Right lobe of liver (tissue), 6 donors: ENCODE measurements at places on chromosomes 3 and 15. TPM values are rescaled to one million over a fixed set of nuclear protein-coding genes. Genes with fewer than 3 reads are reported as not detected.

DNA sequence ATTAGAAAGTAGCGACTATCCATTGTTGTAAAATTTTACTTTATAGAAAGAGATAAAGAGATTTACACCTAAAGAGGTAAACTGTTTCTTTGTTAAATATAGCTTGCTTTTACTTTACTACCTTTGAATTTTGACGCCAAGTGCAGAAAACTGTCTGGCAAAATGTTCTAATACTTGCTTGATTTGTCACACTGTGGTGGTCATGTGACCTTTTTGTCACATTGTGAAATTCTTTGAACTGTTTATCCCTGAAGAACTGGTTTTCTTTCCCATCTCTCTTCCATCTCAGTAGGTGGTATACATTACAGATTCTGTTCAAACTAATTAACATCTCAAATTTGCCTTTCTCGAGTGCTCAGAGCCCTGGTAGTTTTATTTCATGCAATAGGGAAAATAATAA is 327.4 kb downstream of the NAALADL2 start:
- H3K4me1 ChIP-seq: no peaks in the 10 kb centered on the region
- no peaks in the 10 kb centered on the region for H3K36me3 ChIP-seq
- H3K27me3 ChIP-seq: no peaks in the 10 kb centered on the region
- no peak overlapping the region for H3K4me3 ChIP-seq
- no peak overlapping the region for H3K27ac ChIP-seq

DNA sequence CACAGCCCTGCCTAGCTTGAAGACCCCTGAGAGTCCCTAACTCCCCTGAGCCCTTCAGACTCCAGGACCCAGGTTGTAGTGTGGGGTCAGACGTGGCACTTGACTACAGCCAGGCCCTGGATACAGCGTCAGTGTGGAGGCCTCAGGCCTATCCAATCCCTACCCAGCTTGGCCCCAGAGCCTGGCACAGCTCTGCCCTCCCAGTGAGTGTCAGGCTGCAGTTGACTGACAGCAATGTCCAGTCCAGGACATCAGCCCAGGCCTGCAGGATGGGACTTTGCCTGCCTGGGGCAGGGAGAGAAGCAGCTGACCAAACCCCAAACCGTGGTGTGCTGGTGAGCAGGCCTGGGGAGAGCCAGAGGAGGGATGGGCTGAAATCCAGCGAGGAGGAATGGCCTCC is 27.3 kb downstream of the KLF13 start:
- H3K27ac ChIP-seq: peak overlapping the region; percentile 69
- DNase-seq: no peak
- H3K27me3 ChIP-seq: no peaks in the 10 kb centered on the region
- H3K36me3 ChIP-seq: no peaks in the 10 kb centered on the region
- H3K4me1 ChIP-seq: no peaks in the 10 kb centered on the region
- H3K4me3 ChIP-seq: no peak overlapping the region

DNA sequence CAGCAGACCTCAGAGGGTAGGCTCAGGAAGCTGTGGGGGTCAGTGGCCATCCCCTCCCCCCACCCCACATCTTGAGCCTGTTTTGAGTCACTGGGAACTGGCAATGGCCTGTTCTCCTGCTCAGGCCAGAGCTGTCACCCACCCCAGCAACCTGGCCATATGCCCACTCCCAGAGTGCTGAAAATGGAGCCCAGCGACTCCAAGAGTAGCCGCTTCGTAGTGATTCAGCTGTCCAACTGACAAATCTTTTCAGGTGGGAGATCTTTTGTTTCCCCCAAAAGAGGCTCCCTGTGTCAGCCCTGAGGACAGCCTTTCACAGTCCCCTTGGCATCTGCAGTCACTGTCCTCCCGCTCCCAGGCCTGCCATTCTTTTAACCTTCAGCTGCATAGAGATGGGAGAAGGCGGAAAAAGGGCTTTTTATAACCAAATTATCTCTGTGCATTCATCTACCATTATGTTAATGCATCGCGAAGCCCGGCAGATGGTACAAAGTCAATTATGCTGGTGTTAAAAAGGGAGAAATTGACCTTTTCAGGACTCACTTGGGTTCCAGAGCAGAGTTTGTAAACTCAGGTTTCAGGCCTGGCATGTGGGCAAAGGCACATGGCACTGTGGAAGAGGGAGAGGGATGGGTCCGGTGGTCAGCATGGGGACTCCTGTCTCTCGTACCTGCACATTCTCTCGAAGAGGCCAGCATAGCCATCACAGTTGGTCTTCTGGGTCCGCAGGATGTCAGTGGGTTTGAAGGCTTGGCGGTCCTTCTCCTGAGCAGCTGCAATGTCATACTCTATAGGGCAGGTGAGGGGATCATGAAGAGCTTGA is 32.1 kb downstream of the KY start:
- H3K27me3 ChIP-seq: no peaks in the 10 kb centered on the region
- DNase-seq: no peak
- no peak overlapping the region for H3K4me3 ChIP-seq
- no peak overlapping the region for H3K27ac ChIP-seq

DNA sequence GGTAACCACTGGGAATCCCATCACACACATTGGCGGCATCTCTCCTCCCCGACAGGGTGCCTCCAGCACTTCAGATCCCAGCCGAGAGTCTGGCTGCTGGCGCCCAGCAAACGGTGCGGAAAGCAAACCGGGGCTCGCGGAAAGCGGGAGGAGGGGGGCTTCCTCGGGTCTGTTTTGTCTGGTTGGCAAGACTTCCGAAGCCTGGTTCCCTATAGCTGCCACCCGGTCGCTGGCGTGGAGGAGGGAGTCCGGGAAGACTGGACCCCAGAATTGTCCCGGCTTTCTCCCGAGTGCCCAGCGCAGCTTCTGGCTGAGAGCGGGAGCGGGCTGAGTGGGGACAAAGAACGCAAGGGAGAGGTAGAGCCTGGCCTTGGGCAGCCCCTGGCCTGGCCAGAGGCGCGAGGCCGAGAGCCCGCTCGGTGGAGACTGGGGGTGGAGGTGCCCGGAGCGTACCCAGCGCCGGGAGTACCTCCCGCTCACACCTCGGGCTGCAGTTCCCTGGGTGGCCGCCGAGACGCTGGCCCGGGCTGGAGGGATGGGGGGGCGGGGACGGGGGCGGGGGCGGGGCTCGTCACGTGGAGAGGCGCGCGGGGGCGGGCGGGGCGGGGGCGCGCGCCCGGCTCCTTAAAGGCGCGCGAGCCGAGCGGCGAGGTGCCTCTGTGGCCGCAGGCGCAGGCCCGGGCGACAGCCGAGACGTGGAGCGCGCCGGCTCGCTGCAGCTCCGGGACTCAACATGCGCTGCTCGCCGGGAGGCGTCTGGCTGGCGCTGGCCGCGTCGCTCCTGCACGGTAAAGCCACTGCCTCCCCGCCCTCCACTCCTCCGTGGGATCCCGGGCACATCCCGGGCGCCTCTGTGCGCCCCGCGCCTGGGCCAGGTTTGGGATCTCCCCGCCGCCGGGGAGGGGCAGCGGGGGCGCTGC is at the start of gene CHRNA7:
TSS of gene CHRNA7 (plus strand) at position 654 of the 920 bp plus-strand sequence. CDS start at position 734, 80 bp downstream.
- no peaks in the 10 kb centered on the region for H3K36me3 ChIP-seq
- H3K27ac ChIP-seq: no peak within 1 kb of the TSS
- H3K4me1 ChIP-seq: peaks cover 10% of the 10 kb centered on the region
- peak within 1 kb of the TSS; percentile 57 for H3K4me3 ChIP-seq
- H3K27me3 ChIP-seq: peaks cover 26% of the 10 kb centered on the region
- DNase-seq: peak; percentile 68

DNA sequence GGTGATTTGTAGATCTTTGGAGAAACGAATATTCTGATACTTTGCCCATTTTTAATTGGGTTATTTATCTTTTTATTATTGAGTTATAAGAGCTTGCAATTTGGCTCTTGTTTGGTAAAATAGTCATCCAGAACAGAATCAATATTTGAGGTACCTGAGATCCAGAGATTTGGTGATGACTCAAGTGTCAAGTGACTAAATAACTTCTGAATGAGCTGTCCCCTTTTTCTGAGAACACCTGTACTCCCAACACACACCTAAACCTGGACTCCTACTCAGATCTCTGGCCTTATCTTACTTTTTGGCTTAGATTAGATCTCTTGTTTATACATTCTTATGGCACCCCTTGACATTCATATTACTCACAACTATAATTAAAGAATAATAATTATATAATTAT is 3.1 kb upstream of the TRA2B start:
- H3K4me1 ChIP-seq: no peaks in the 10 kb centered on the region
- H3K36me3 ChIP-seq: no peaks in the 10 kb centered on the region
- H3K27me3 ChIP-seq: no peaks in the 10 kb centered on the region
- no peak overlapping the region for H3K27ac ChIP-seq
- H3K4me3 ChIP-seq: no peak overlapping the region
- DNase-seq: no peak

DNA sequence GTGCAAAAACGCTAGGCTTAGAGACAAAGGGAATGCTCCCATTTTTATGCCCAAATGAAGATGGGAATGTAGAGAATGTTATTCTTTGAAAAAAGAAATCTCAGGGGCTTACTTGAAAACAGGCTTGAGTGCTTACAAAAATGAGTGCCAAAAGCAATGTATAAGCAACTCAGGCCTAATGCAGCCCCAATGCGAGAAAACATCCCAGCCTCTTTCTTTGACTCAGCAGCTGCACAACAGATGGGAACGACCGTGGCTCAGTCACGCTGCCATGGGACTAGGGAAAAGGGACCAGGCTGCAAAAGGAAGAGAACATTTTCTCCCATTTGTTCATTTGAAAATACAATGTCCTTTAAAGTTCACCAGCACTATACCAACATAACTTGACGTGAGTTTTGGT is 246.4 kb upstream of the LRIG1 start:
- no peak for DNase-seq
- H3K27me3 ChIP-seq: no peaks in the 10 kb centered on the region
- H3K27ac ChIP-seq: no peak overlapping the region

GRCh38 chr3:125054449-125055329 is 1.1 kb downstream of the HEG1 start:
- H3K4me1 ChIP-seq: no peaks in the 10 kb centered on the region
- H3K4me3 ChIP-seq: peak overlapping the region; percentile 59
- no peak for DNase-seq

DNA sequence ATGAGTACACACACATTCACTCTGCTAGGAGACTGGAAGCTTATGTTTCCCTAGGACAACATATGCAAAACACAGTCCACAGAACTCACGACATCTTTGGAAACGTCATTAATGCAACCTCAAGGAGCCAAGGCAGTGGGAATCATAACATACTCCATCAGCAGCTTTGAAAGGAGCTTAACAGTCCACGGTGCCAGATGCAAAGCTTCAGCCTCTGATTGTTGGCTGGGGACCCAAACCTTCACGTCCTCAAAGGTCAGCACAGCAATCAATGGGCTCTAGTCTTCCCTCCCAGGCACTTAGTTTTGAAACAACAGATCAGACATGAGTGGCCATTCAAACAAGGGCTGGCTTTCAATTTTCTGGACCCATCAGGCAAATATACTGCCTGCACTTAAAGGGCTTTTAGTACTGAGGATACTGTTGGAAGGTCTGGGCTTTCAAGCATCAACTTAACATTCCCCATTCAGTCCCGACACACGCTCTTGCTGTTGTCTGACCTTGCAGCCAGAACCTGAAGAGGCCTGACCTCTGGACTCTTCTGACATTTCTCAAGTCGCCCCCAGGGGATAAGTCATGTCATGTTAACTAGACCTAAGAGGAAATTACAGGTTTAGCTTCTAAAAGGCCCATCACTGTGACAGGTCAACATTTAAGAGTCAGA is 223.0 kb downstream of the PDZRN3 start:
- no peak for DNase-seq
- H3K27ac ChIP-seq: no peak overlapping the region
- no peaks in the 10 kb centered on the region for H3K36me3 ChIP-seq
- no peaks in the 10 kb centered on the region for H3K27me3 ChIP-seq
- H3K4me3 ChIP-seq: no peak overlapping the region

GRCh38 chr3:45599984-45600650 is 5.6 kb downstream of the LIMD1 start:
- H3K4me3 ChIP-seq: no peak overlapping the region
- no peaks in the 10 kb centered on the region for H3K4me1 ChIP-seq
- peak overlapping the region; percentile 31 for H3K27ac ChIP-seq
- no peak for DNase-seq

GRCh38 chr3:187107989-187108388 is 31.3 kb downstream of the RPL39L start:
- no peaks in the 10 kb centered on the region for H3K4me1 ChIP-seq
- H3K4me3 ChIP-seq: no peak overlapping the region
- H3K27me3 ChIP-seq: no peaks in the 10 kb centered on the region

- no peaks in the 10 kb centered on the region for H3K27me3 ChIP-seq
- no peak overlapping the region for H3K4me3 ChIP-seq
- H3K36me3 ChIP-seq: no peaks in the 10 kb centered on the region
- no peak overlapping the region for H3K27ac ChIP-seq
- no peaks in the 10 kb centered on the region for H3K4me1 ChIP-seq
Observed at GRCh38 chr15:47542312-47542989, 174.9 kb upstream of the SEMA6D start.

- no peak for DNase-seq
- H3K27ac ChIP-seq: no peak overlapping the region
- no peaks in the 10 kb centered on the region for H3K36me3 ChIP-seq
- H3K27me3 ChIP-seq: no peaks in the 10 kb centered on the region
- H3K4me3 ChIP-seq: no peak overlapping the region
Observed at GRCh38 chr15:58805095-58805494, 34.0 kb downstream of the MINDY2 start.

DNA sequence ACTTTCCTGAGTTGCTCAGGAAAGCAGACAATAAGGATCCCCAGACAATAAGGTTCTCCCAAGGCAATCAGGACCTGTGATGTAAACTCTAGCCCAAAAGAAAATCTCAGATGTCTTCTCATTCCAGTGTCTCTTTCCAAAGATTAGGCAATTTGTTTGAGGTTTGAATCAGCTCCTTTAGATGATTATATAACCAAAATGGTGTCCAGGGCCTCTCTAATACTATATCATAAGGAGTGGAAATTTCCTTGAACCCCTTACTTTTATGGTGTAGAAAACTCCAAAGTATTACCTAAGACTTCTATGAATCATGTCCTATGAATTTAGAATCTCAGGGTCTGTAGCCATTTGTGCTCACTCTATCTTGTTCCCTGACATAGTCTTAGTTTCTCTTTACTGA is 65.9 kb downstream of the GPR176 start:
- no peak overlapping the region for H3K4me3 ChIP-seq
- DNase-seq: no peak
- H3K4me1 ChIP-seq: no peaks in the 10 kb centered on the region
- H3K27me3 ChIP-seq: no peaks in the 10 kb centered on the region

GRCh38 chr3:9151240-9151639 is 98.2 kb downstream of the SRGAP3 start:
- no peak overlapping the region for H3K27ac ChIP-seq
- H3K36me3 ChIP-seq: no peaks in the 10 kb centered on the region
- no peaks in the 10 kb centered on the region for H3K4me1 ChIP-seq
- no peak for DNase-seq
- no peak overlapping the region for H3K4me3 ChIP-seq

Gene RYR3
- 0.05 TPM for total RNA-seq

Gene RUVBL1
- 20.3 TPM for total RNA-seq

Gene CPN2
- 304 TPM for total RNA-seq

Gene ARRDC4
- total RNA-seq: 16.9 TPM

Gene CHRM5
- not detected for total RNA-seq

Gene GP9
- not detected for total RNA-seq
